ENCODE measurements at places on chromosomes 2 and 18.

DNA sequence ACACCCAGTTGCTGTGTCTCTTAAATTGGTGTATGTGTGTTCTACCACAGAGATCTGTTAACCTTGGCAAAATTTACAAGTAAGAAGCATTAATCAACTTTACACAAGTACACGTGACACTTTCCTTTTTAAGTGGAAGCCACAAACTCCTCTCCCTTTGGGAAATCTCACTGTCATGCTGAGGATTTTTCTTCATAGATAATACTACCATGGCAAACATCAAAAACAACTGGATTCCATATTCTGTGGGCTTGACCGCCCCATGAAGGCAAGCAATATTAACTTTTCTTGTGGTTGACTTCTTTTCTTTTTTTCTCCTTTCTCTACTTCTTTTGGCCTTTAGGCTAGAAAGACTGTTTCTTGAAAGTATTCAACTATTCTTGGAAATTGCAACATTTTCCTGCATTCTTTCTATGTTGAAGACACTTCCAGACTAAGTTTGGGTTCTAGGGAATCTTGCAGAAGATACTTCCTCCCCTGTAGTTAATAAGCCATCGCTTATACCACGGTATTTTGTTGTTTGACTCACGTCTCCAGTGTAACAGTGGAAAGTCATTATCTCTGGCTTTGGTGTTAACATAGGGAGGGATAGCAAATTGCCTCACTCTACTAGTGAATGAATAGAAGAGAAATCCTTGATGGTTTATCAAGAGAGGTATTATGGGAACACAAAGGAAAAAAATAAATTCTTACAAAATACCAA is 79.5 kb downstream of the SLC8A1 start:
- DNase-seq = no peak

- peak; percentile 36 for DNase-seq
These were observed 63.3 kb upstream of the TTC27 start for GRCh38 chr2:32564417-32565035.

GRCh38 chr2:47654790-47655562 is 128.0 kb upstream of the MSH6 start:
- DNase-seq = no peak

DNA sequence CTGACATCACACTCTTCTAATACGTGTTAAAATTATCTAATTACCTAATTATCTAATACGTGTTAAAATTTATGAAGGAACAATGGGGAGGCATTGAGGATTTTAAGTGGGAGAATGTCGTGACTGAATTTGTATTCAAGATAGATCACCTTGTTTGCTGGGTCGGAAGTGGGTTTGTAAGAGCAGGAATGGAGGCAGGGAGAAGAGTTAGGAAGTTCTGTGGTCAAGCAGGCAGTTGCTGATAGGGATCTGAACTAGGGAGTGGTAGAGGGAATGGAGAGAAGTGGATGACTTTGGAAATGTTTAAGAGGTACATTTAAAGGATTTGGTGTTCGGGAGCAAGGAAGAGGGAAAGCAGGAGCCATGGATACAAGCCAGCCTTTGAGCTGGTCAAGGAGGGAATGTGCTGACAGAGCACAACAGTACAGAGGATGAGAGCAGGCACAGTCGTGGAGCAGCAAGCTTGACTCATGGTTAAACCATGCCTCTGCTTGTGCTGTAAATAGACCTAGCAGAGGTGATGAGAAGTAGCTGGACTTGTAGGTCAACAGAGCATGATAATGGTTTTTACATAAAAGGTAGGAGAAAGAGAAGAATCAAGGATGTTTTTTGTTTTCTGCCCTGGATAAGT is 16.2 kb downstream of the IL18RAP start:
- DNase-seq = peak; percentile 47

DNA sequence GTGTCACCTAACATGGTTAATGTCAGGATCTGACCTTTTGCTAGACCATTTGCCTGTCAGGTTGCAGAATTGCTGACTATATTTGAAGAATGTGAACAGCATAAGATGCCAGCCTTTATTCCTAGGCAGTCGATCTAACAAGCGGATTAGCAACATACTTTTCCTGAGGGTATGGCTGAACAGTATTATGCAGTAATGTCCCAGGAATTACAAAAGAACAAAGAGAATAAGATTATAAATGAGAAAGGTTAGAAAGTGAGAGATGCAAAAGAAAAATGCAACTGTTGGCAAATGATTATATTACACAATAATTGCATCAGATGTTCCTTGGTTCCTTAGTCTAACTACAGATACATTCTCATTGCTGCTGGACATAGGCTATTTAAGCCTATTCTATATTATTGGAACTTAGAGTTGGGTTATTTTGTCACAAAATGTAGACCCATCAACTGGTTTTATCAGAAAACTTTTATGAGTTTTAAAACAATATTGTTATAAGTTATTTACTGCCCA is 647.1 kb upstream of the CRIM1 start:
- DNase-seq = no peak

GRCh38 chr2:47265751-47266231 is 110.7 kb upstream of the STPG4 start:
- no peak for DNase-seq

DNA sequence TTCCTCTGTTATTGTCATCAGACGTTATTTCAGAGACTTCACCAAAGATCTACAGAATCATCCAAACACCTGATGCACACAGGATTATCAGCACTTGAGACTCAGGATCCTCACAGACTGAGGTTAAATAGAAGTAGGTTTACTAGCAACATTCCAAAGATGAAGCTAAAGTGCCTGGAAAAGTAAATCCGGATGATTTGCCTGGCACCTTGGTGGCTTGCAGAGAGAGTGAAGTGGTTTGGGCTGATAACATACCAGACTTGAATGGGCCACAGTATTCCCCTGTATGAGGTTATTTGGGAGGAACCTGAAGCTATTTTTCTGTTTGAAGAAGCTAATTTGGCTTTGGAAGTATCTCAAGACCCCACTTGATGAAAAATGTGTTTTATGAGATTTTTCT is 51.0 kb downstream of the OXER1 start:
- DNase-seq = no peak

- DNase-seq = no peak
These were observed 17.7 kb downstream of the POU3F3 start for GRCh38 chr2:104871649-104871971.

- DNase-seq = no peak
These were observed 116.9 kb downstream of the LYPD6B start for GRCh38 chr2:149155196-149155969.

DNA sequence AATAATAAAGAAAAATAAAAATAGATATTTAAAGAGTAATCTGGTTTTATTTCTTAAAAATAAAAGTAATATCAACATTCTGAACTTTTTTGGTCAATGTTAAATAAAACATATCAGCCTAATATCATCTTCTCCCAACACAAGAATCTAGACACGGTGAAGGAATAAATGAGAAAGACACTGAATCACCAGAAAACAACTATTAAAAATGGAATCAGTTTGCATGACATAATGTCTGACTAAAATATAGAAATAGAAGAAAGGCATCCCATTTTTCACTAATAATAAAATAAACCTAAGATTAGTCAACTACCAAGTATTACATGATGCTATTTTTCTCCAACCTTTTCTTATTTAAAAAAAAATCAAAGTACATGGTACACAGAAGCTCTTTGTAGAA is 30.8 kb upstream of the TNFAIP6 start:
- DNase-seq = no peak
